ENCODE measurements at places on chromosomes 2 and 18.

DNA sequence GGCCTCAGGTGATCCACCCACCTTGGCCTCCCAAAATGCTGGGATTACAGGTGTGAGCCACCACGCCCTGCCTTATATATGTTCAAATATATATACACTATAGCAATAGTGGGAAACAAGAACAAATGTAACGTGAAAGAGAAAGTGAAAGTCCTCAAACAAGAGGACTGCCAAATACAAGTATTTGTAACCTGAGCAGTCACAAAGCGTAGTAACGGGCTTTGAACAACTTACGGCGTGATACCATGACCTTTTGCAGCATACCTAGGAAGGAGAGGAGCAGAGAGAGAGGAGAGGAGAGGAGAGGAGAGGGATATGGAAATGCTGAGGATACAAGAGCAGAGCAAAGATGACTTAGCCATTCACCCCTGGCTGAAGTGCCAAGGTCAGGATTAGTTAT is 113.8 kb upstream of the RGPD4 start:
- no peak for DNase-seq

- DNase-seq = no peak
These were observed 174.2 kb upstream of the CDH19 start for GRCh38 chr18:66778048-66778447.

GRCh38 chr2:122390406-122390805 is 635.0 kb downstream of the TSN start:
- DNase-seq = no peak

- DNase-seq = no peak
These were observed at the start of gene CCDC178 for GRCh38 chr18:33440060-33441043. Gene CCDC178 (minus strand): TSS chr18:33440721. CDS start chr18:33412088, 28,633 bp downstream.

DNA sequence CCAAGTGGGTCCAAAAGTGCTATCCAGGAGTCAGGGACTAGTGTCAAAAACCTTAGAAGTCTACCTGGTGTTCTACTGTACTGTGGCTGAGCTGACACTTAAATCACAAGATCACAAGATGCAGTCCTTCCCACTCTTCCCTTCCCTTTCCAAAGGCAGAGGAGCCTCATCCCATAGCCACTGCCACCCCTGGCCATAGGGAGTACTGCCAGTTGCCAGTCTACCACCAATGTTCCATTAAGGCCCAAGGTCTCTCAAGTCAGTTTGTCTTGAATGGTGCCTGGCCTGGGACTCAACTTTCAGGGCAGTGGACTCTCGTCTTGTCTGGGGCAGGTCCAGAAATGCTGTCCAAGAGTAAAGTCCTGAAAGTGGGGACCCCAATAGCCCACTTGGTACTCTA is 585.6 kb downstream of the NUP35 start:
- no peak for DNase-seq

DNA sequence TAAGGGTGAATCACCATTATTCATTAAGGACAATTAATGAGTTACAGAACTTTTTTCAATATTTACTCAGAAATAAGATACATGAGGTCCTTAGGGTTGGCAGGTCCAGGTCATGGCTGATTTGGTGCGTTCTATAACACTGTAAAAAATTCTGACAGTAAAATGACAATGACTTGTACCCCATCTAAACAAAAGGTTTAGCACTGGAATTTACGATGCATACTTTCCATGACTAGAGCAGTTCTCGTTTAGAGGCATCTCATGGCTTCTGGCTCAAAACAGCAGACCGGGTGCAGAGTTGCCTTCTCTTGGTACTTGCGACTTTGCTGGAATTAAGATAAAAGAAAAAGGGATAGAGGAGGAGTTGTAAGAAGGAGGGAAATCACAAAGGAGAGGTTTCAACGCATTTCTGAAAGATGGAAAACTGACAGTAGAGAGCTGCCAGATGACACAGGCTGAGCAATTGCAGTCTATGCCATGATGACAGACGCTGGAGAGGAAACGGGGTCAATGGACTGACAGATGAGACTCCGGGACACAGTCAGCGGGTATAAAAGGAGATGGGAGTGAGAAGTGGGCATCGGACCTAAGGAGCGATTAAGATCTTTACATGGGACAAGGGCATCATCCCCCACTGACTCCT is 4.1 kb upstream of the CYS1 start:
- no peak for DNase-seq

DNA sequence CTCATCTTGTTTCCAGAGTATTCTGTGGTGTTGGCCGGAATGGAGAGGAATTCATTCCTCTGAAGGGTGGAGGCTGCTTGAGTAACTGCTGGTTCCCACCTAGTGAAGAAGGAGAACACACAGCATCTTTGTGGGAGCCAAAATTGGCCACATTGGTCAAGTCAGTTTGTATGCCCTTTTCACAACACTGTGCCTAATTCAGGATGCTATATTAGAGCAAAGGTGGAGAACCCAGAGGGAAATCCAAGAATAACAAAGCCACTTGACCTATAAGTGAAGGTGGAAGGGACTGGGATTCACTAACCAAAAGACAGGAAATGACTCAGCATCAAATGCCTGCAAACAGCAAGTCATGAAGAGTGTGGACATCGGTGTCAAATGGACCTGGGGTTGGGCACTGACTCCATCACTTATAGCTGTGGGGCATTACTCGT is 27.3 kb upstream of the MLPH start:
- no peak for DNase-seq

GRCh38 chr2:50769406-50770181 is 262.3 kb downstream of the NRXN1 start:
- DNase-seq = no peak

DNA sequence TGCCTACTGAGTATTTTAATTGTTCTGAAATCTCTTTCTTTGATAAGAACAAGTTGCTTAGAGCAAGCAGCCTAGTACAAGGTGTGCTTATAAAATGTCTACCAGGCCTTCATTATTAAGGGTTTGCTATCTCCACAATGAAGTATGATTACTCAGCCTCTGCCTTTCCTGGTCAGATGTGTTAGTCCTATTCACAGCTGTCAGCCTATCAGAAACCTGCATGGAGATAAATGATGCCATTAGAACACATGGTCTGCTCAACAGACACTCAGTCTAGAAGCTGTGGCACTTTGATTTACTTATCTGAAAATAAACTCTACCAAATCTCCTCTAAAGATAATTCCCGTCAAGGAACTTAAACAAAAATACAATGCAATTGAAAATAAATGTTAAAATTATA is 448.7 kb downstream of the ERBB4 start:
- DNase-seq = no peak

DNA sequence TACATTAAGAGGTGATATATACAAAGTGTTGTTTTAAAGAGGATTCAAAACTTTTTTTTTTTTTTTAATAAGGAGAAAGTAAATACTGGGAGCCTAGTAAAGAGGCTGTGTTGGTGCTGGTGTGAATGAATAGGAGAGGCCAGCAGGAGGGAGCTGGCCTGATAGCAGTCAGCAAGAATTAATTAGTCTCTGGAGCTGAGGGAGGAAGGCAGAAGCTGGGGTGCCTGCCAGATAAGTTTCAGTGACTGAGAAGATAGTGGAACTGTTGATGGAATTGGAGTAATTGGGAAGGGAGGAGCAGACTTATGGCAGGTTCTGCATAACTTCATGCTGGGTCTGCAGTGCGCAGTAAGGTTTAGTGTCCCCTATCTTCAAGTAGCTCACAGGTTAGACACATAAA is 36.2 kb upstream of the SNORC start:
- DNase-seq = no peak

- no peak for DNase-seq
These were observed 737.2 kb upstream of the RAB6C start for GRCh38 chr2:129242269-129242668.

DNA sequence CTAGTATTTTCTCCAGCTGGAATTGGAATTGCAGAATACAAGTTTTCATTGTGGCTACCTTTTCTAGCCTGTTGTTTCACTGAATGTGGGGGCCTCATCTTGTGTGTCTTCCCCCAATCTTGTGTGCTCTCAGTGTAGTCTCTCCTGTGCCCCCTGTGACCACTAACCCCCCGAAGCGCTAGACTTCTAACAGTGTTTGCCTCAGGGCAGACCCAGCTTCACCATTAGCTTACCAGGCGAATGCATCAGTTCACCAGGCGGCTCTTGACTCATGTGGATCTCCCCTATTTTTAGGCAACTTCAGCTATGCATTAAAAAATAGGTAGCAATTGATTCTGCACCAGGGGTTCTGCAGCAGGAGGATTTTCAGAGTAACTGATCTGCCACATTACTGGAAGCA is 376.2 kb upstream of the MEIS1 start:
- DNase-seq = no peak

DNA sequence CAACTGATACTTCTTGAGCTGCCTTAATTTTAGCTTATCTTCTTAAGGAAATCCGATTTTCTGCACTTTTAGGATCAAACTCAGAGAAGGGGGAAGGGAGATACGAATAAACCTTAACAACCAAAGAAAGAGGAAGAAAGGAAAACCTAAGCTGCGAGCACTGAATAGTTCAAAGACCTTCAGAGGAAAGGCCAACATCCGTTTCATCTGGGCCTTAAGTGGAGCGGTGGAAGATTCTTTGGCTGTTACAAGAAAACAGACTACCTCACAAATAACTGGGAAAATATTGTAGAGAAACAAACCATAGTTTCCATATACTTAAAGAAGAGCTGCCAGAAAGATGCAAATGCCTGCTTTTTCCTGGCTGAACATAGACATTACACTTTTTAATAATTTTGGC is 43.6 kb downstream of the VIT start:
- no peak for DNase-seq

DNA sequence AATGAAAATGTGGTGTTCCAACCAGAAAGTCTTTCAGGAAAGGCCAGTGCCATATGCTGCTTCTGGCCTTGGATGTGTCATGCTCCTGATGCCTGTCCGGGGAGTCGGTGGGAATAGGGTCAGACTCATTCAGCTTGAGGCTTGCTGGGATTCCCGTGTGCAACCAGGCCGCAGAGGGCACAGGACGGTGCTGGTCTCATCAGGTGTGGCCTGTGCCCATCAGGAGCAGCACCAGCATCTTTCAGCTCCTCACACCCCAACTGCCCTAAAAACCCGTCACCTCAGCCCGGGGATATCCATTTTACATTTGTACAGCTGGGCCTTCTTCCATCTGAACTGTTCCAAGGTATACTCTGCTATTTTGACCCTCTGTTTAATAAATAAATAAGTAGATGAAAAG is 13.3 kb upstream of the CNNM3 start:
- no peak for DNase-seq

DNA sequence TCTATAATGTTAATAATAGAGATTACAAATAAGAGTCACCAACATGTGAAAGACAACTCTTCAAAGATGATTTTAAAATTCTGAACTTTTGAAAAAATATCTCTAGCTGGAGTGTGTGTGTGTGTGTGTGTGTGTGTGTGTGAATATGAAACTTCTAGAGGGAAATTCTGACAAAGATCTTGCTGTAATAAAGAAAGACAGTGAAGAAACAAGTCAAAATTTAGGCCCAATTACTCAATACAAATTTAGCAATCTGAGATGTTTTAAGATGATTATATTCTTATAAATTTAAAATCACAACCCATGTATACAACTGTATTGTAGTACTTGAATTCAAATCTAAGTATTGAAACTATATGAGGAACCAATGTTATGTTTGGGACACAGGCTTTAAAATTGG is 57.2 kb upstream of the UGP2 start:
- DNase-seq = no peak

- DNase-seq = no peak
These were observed 164.3 kb upstream of the SIX2 start for GRCh38 chr2:45173513-45173912.

DNA sequence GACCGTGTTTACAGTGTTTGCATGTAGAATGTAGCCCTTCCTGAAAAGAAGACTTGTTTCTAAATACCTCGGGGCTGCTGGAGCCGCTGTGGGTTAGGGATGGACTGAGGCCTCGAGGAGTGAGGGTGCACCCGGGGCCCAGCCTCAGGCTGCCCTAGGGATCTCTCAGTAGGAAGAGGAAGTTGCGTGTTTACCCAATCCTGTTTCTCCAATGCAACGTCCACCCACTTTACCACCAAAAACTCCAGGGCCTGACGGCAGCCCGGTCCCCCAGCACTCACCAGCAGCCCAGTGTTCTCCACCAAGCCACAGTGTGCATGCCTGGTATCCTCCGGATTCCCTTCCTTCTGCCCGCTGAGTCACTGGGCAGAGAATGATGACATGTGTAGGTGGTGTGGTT is 255.8 kb downstream of the GLI2 start:
- DNase-seq = no peak

DNA sequence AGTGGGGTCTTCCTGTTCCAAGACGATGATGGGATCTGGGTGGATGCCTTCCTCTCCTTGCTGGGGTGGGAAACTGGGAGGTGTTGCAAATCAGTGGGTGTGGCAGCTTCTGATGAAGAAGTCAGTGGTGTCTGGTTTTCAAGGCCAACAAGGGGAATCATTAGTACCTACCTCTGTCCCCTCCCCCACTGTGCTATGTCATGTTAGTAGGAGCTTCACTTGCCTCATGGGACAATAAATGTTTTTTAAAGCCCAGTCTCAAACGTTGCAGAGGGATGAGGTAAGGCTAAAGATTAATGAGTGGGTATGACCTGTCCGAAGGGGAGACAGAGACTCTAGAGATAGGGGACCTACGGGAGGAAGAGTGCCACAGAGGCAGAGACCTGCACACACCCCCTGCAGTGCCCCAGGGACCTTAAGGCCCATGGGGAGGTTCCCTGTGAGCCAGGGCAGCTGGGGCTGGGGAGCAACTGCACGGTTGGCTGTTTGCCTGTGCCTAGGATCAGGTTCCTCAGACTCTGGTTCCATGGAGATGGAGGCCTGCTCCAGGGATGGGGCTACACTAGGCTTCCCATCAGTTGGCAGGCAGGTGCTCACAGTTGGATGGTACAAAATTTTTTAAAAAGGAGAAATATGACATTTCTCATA is 37.8 kb upstream of the SLC1A4 start:
- DNase-seq = no peak

GRCh38 chr2:119441376-119442225 is 9.9 kb downstream of the TMEM37 start:
- DNase-seq = no peak

DNA sequence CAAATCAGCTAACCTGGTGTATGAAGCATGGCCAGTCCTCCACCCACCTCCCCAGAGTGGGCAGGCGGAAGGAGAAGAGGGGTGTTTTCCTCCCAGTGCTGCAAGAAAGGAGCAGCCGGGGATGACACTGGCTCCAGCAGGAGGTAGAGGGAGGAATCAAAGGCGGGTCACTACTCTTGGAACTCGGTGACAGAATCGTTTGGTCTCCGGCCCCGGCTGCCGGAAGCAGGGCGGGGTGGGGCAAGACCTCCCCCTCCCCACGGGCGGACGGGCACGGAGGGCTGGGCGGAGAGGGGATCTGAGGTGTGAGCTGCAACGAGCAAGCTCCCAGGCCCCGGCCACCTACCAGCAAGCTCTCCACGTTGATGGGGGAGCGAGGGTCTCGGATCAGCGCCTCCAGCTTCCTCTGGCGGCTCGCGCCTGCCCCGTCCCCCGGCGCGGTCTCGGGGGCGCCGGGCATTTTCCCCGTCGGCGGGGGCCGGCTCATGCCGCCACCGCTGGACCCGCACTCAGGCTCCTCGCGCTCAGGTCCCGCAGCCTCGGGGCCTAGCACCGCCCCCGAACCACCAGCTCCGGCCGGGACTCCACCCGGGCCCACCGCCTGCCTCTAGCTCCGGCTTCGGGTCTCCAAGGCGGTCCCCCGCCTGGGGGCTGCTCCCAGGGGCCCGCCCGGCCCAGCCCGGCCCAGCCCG is 640 bp downstream of the ROCK2 start:
- peak; percentile 9 for DNase-seq

GRCh38 chr18:56517196-56517595 is 121.2 kb downstream of the TXNL1 start:
- no peak for DNase-seq

Data from stimulated activated CD4-positive, alpha-beta T cell treated with anti-CD3 and anti-CD28 coated beads, TNF-alpha, amount 100 ng/mL, for 1 hour (primary cell).